CD8-positive, alpha-beta memory T cell (primary cell): ENCODE measurements at places on chromosomes 3 and 15.

DNA sequence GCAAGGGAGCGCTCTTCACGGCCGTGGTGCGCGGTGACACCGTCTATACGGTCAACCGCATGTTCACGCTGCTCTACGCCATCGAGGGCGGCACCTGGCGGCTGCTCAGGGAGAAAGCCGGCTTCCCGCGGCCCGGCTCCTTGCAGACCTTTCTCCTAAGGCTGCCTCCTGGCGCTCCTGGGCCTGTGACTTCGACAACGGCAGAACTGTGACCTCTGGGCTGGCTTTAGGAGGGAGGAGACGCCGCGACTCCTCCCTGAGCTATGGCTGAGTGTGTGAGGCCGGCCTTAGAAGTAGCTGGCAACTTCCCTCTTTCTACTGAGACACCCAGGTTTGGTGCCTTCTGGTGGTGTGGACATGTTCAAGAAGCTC is 1.4 kb downstream of the KBTBD13 start:
- H3K36me3 ChIP-seq, result no peaks in the 10 kb centered on the region
- no peak overlapping the region for H3K27ac ChIP-seq
- peaks cover 10% of the 10 kb centered on the region for H3K27me3 ChIP-seq
- DNase-seq, result peak; percentile 56
- H3K4me3 ChIP-seq, result no peak overlapping the region
- H3K4me1 ChIP-seq, result peaks cover 13% of the 10 kb centered on the region

GRCh38 chr3:194756460-194756779 is 70.7 kb downstream of the FAM43A start:
- H3K4me3 ChIP-seq, result no peak overlapping the region
- H3K36me3 ChIP-seq, result no peaks in the 10 kb centered on the region
- DNase-seq, result no peak
- no peaks in the 10 kb centered on the region for H3K4me1 ChIP-seq
- H3K27ac ChIP-seq, result no peak overlapping the region

DNA sequence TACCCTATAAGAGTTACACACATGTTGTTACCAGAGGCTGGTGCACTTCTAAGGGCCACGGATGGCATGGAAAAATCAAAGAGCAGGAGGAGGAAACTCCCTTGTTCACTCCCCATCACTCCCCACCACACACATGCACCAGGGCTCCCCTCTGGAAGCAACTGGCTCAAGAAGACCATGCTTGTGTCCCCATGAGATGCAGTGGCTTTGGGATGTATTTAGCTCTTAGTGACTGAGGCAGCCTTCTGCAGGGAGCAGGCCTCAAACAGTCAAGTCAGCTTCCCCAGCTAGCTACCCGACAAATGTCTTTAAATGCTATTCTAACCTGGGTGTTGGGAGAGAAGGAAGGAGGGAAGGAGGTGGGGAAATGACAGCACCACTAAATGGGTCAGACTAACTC is 32.9 kb upstream of the RAD18 start:
- no peaks in the 10 kb centered on the region for H3K4me1 ChIP-seq
- DNase-seq, result no peak
- no peak overlapping the region for H3K27ac ChIP-seq
- H3K4me3 ChIP-seq, result no peak overlapping the region

- no peak overlapping the region for H3K4me3 ChIP-seq
- no peak for DNase-seq
- H3K27me3 ChIP-seq, result no peaks in the 10 kb centered on the region
- no peaks in the 10 kb centered on the region for H3K36me3 ChIP-seq
- no peak overlapping the region for H3K27ac ChIP-seq
Measured at GRCh38 chr3:130490241-130490640, 26.7 kb upstream of the COL6A6 start.
